Left kidney (tissue), 8 donors: ENCODE measurements at places on chromosomes 6 and 20.

DNA sequence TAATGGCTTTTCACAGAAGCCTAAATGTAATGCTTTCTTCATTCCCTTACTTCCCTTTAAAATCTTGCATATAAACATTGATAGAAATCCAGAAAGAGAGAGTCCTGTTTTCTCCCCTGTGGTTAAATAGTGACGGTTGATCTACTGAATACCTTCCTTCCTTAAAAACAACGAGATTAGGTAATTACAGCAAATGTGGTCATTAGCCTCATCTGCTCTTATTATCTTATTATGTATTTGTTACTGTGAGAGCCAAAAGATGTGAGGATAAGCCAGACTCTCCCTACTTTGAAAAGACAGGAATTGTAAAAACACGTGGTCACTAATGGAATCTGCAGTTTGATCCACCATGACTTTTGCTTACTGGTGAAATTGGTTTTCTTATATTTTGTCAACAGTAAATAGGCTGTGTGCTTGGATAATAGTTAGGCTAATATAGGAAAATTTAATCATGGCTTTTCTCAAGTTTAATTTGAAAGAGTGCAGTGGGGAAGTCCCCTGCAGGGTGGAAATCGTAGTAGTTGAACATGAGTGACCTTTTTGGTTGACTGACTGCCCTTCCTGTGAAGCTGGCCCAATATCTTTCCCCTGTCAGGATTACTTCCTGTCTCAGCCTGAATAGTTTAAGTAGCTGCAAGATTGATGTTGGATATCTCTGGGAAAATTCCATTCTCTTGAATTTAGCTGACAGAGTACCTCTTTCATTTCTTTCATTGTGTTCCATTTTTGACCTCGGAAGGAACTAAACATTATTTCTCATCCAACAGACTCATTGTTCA, 62.8 kb downstream of the JARID2 start:
- DNase-seq: no peak

GRCh38 chr20:44080646-44081267, 106.2 kb downstream of the JPH2 start:
- DNase-seq: peak; percentile 65

DNA sequence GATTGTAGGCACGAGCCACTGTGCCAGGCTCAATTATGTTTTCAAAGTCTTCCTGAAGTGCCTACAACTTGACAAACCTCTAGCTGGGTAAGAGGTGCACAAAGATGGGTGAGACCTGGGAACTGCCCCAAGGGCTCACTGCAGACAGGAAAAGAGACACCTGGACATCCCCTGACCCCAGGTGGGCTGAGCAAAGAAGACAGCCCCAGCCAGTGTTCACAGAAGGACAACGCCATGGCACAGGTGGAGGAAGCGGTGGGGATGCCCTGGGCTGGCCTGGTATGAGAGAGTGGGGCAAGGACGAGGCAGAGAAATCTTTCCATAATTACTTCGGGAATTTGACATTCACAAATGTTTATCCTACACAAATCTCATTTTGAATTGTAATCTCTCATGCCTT, 278.9 kb downstream of the SMOC2 start:
- no peak for DNase-seq

DNA sequence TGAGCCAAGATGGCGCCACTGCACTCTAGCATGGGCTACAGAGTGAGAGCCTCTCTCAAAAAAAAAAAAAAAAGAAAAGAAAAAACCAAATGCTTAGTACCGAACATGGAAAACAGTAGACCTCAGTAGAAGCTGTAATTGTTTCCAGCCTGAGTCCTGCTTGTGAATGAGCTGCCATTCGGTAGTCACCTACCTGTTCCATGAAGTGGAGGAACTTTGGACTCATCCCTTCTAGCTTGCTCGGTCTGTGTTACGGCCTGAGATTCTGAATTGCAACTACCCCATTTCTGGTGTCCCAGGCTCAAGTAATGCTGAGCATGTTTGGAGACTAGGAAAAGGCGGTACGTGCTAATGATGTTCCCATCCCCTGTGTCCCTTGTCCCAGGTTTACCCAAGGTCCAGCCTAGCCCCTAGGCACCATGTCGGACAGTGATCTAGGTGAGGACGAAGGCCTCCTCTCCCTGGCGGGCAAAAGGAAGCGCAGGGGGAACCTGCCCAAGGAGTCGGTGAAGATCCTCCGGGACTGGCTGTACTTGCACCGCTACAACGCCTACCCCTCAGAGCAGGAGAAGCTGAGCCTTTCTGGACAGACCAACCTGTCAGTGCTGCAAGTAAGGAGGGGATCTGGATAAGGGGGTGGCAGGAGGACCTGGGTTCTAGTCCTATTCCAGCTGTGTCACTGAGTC, 5.1 kb downstream of the TGIF2 start:
- DNase-seq: no peak

DNA sequence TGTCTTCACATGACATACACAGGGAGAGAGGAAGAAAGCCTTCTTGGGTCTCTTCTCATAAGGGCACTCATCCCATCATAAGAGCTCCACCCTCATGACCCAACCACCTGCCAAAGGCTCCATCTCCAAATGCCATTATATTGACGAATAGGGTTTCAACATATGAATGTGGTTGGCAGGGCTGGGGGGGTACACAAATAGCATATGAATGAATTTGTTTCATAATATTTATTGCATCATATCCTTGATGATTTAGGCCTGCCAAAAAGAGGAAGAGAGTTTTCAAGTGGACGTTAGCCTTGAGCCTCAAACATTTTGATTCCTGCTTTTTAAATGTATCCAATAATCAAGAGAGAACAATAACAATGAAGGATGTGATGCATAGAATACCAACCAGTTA, 26.2 kb upstream of the OPRM1 start:
- DNase-seq: no peak

GRCh38 chr20:45293041-45294002, 13.3 kb upstream of the RBPJL start:
- DNase-seq: peak; percentile 79

GRCh38 chr20:60104993-60105803, 147.0 kb downstream of the CDH26 start:
- DNase-seq: no peak

DNA sequence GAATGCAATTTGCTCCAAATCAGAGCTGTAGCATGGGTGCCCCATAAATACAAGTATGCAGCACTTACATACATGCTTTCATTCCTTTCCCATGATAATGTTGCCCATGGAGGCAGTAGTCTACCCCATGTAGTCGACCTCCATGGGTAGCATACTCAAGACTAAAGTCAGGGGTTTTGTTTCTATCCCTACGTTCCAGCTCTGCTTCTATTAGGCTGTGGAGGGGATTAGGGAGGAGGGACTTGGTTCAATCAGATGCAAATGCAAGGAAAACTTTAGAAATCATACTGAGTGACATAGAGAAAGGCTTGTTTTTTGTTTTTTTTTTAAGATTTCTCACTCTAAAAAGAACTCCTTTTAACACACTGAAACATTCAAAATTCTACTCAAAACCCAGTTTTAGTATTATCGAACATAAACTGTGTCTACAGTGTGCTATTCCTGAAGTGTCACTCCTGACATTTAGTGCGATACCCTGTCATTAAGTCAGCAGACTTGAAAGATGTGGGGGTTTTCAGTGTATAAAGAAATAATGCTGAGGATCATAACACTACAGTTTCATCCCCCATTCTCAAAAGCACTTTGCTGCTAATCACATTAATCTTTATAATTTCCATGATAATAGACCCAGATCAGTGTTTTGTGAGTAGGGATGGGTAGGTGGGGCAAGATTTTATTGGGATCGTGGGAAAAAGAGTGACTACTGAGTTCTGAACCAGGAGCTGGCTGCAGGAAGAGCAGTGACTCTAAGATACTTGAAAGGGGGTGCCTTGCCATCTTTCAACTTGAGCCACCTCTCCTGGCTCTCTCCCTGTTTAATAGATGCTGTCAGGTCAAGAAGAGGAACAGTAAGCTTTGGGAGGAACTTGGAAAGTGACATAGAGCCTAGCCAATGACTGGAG, 40.4 kb upstream of the SCML4 start:
- DNase-seq: no peak

DNA sequence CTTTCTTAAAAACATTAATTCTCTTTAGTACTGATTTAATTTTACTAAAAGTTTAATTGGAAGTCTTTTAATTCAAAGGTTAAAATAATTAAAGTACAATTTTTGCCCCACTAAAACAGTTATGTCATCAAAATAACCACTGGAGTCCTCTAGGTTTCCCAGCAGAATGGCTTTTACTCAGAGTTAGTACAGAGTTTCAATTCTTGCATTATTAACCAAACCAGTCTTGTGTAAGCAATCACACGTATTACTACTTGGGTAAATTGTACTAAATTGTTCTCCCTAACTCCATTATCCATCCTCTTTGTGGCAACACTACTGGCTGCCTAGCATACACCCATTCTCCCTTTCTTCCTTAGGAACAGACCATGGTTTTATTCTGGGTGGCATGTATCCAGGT, 36.9 kb downstream of the CDK19 start:
- DNase-seq: no peak

DNA sequence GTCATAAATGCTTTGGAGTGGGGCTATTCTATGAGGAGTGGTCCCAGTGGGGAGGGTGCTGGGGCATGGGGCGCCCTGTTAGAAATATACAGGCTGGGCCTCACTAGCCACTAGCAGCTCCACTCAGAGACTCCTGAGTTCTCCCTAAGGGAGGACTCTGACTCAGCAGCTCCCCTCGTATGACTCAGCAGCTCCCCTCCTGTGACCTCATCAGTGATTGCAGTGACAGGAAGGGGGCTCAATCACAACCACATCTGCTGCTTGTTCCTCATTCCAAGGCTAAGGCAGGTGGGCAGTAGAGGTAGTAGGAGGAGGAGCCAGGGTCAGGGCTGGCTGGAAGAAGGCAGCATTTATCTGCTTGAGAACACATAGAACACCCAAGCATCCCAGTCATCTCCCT, 73.7 kb downstream of the PRND start:
- no peak for DNase-seq

GRCh38 chr6:79421707-79422484, 115.3 kb downstream of the LCA5 start:
- peak; percentile 72 for DNase-seq

- no peak for DNase-seq
These were observed 39.0 kb downstream of the TPD52L1 start for GRCh38 chr6:125192610-125192930.

GRCh38 chr6:114407426-114408035, 64.7 kb upstream of the HS3ST5 start:
- no peak for DNase-seq

GRCh38 chr6:75282706-75283105, 1.9 kb downstream of the TMEM30A start:
- no peak for DNase-seq

- no peak for DNase-seq
These were observed 102.3 kb downstream of the HIVEP2 start for GRCh38 chr6:142842418-142843261.

DNA sequence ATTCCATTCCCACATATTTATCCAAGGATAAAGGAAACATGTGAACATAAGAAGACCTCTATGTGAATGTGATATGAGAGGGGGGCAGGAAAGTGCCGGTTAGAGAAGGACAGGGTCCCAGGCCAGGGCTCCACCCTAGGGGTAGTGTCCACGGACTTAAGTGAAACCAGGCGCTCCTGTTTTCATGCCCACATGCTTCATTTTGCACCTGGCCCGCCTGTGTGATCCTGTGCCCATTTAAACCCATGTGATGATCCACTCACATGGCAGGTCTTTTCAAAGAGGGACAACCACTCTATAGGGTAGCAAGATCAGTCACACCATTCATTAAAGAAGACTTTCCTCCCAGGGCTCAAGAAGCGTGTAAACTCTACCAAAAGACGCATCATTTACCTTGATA, 865.3 kb upstream of the GJE1 start:
- DNase-seq: no peak

DNA sequence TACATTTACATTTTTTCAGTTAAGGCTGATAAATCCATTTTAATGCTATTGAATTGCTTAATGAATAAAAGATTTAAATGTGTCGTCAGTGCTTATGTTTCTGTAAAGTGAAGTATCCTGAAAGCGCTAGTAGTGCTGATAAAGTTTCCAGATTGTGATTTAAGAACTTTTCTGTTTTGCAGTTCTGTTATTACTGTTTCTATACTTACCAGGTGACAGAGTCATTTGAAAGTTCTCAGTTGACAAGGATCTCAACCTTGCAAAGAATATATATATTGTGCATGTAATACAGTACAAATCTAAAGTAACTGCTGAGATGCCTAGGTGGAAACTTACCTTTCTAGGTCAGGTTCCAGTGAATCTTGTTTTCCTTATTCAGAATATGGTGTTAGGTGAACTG, 201.8 kb downstream of the ARID1B start:
- no peak for DNase-seq

DNA sequence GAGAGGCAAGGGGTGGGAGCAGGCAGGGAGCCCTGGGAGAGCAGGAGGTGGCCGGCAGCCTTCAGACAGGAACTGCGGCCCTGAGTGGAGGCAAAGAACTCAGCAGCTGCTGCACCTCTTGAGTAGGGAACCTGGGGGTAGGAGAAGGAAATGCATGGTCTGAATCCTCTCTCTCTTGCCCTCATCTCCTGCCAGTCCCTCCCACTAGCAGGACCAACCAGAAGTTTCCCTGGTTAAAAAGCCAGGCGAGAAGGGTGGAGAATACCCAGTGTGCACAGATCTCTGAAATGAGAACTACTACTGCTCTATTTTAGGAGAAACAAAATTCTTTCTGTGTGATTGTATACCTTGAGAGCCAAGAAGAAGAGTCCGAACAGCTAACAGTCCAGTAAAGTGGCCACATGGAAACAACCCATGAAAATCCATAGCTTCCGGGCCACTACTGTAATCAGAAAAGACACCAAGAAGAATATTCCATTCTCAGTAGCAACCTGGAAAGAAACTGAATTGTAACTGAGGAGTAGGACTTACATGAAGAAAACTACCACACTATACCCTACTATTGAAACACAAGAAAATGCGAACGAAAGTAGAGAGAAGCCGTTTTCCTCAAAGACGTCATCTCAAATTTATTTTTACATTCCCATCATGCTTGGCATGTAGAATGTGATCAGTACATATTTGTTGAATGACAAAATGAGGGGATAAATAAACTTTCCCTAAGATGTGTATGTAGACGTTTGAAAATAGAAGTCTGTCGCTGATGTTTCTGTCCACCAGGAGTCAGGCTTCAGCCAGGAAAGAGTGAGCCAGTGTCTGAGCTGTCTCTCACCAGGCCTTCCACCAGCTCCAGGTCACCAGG, 25.6 kb downstream of the WRNIP1 start:
- DNase-seq: peak; percentile 62

- no peak for DNase-seq
These were observed 169.4 kb upstream of the JAG1 start for GRCh38 chr20:10843146-10843711.

DNA sequence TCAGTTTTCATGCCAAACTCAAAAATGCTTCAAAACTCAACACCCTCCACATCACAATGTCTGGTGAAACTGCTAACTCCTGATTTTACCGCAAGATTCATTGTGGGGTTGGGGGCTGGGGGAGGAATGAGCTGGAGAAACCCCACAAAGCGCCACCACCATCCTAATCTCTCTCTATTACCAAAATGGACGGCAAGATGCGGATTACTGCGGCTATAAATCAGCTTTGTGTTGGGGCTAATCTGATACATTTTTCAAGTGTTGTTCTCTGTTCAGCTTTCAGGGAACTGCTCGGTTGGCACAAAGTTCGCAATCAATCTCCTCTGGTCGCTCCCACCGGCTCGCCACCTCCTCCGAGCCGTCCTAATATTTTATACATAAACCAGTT, 83.7 kb downstream of the TMEM242 start:
- DNase-seq: no peak

GRCh38 chr20:45413479-45413878, 2.5 kb upstream of the PIGT start:
- no peak for DNase-seq
